Stimulated activated CD4-positive, alpha-beta T cell treated with anti-CD3 and anti-CD28 coated beads, Interleukin-1b, Interleukin-23, amount 100 ng/mL, for 48 hours (primary cell): ENCODE measurements at places on chromosomes 2 and 18.

DNA sequence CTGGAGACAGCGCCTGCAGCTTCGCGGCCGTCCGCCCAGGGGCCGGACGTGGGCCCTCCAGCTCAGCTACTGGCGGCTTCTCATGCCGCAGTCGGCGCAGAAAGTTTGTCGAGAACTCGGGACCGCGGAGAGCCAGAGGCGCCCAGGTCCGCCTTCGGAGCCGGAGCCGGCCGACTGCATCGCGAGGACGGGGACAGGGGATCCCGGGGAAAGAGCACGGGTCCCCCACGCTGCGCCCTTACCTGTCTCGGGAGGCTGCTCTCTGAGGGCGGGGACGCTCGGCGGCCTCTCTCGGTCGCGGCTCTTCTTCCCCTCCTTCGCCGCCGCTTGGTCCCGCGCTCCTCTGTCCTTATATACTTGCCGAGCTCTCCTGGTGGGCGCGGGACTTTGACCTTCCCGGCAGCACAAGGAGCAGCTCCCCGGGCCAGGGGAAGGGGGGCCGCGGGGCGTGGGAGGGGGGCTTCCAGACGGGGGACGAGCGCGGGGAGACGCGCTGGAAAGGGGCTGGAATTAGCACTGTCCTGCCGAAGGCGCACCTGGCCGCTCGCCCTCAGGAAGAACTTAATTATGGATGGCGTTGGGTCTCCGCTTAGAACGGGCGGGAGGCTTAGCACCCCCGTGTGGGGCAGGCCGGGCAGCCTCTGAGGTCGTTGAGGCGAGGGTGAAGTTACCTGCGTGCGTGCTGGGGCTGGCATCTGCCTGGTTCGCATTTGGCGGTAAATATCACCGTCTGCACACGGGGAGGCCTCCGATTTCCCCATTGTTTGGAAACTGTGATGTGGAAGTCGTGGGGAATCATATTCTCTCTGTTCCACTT lies at the start of gene POMC:
POMC (minus strand) TSS at position 325 of the 817 bp plus-strand sequence. CDS start 3,808 bp downstream, outside the sequence.
- DNase-seq, result peak; percentile 13

- no peak for DNase-seq
These were observed 735.5 kb upstream of the ACVR2A start for GRCh38 chr2:147109291-147109690.

DNA sequence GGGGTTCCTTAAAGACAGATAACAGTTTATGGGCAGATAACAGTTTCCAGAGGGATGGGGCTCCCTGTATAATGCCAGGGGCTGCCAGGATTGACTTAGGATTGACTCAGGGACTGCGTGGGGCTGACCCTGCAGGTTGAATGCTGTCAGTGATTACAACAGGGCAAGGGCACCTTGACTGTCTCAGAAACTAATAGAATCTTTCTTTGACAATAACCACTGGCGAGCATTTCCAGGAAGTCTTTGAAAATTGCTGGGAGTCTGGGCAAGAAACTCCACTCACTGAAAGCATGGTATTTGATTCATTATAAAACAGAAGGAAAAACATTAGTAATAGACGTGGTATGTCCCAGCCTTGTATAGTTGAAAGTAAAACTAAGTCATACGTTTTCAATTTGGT lies 101.0 kb downstream of the GPD2 start:
- no peak for DNase-seq

- DNase-seq, result no peak
These were observed 189.2 kb upstream of the DSEL start for GRCh38 chr18:67705748-67706147.

GRCh38 chr2:25332571-25332970 lies 9.2 kb downstream of the DNMT3A start:
- no peak for DNase-seq

- no peak for DNase-seq
These were observed 20.3 kb upstream of the LAPTM4A start for GRCh38 chr2:20071397-20072383.

DNA sequence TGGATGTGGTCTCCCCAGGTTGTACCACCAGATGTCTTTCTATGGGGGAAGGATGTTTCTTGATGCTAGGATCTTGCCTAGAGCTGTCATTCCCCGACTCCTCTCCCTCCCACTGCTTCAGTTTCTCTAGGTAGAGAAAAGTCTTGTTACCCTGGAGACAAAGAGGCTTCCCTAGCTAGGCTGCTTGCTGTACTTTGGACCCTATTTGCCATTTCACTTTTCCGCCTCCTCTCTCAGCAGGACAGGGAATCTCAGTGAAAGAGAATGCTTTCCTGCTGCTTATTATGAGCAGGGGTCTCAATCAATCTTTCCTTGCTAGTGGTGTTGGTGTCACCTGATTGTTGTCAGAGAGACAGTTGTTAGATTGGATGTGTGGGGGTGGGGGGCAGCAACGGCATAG lies 818.8 kb upstream of the GYPC start:
- DNase-seq, result no peak

- no peak for DNase-seq
These were observed 56.2 kb upstream of the FOSL2 start for GRCh38 chr2:28336264-28336980.

DNA sequence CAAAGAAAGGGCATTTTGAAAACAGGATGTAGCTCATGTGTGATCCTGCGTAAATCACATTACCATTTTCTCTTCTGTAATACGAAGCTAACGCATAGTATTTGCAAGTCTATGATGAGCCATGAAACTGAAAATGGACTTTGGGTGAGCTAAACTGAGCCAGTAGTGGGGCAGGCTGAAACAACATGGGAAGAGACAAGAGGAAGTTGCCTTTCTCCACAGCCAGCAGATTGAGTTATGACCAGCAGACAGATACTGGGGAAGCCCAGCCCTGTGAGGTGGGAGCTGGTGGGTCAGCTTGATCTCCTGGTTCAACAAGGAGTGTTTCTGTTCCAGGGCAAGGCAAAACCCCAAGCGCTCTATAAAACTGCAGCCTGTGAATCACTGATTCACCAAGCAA lies 11.8 kb downstream of the CYRIA start:
- no peak for DNase-seq

DNA sequence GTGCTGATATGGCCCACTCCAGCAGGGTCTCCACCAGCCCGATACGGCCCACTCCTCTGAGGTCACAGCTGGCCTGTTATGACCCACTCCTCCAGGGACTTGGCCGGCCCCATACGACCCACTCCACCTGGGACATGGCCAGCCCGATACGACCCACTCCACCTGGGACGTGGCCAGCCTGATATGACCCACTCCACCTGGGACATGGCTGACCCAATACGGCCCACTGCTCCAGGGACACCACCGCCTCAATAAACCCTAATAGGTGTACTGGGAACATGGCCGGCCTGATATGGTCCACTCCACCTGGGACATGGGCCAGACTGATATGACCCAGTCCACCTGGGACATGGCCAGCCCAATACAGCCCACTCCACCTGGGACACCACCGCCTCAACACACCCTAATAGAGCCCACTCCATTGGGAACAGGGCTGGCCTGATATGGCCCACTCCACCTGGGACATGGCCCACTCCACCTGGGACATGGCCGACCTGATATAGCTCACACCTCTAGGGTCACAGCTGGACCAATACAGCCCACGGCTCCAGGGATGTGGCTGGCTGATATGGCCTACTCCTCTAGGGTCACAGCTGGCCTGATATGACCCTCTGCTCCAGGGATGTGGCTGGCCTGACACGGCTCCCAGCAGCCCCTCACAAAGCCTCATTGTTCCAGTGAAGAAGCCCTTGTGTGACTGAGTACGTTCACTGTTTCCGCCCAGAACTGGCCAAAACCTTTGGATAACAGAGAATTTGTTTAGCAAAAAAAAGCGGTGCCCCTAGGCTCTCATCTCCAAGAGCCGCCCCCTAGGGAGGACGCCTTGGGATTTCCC lies 245.6 kb downstream of the HDAC4 start:
- no peak for DNase-seq

GRCh38 chr2:168916331-168916675 lies 15.2 kb downstream of the G6PC2 start:
- DNase-seq, result no peak

DNA sequence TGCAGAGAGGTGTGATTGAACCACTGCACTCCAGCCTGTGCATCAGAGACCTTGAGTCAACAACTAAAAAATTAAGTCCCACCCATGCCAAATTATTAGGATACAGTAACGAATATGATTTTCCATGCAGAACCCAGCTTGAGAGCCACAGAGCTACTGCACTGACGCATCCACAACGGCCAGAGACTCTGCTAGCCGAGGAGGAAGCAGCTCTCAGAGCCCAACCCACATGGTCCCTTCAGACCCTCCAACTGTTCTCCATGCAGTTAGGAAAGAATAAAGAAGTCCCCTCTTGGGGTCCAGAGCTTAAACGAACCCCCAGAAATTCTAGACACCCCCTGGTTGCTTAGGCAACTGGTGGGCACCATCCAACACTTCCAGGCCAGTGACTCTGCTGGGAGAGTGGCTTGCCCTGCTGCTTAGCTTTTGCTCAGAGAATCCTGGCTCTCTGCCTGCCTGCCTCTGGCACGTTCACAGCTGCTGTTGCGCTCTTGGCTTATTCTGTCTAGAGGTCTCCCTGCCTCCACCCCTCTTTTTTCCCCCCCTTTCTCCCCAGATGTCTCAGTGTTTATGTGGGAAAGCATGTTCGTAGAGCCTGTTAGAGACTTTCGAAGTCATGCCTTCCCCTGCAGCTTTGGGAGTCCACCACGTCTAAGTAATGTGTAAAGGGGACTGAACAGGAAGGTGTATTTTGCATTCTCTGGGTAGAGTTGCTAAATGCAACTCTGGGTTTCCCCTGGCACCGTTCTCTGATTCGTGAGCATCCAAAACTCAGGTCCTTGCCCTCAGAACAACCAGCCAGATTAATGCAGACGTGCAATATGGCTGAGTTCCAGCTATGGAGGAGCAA lies 26.0 kb upstream of the SP3 start:
- no peak for DNase-seq

DNA sequence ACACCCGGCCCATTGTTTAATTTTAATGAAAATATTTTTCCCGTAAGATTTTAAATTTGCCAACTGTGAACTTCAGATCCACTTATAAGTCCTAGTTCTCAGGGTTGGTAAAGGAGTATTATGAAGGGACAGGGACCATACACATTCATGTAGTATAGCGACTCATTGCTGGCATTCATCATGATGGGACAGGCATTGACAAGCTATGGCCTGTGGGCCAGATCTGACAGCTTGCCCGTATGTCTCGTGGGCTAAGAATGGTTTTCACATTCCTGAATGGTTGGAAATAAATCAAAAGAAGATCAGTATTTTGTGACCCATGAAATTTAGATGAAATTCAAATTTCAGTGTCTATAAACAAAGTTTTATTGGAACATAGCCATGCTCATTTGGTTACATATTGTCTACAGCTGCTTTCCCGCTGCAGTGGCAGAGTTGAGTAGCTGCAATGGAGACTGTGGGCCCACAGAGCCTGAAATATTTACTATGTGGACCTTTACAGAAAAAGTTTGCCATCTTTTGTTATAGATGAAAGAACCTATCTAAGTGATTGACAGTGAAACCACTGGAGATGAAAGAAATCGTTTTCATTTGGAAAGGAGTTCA lies 4.1 kb downstream of the RAPGEF4 start:
- DNase-seq, result no peak

DNA sequence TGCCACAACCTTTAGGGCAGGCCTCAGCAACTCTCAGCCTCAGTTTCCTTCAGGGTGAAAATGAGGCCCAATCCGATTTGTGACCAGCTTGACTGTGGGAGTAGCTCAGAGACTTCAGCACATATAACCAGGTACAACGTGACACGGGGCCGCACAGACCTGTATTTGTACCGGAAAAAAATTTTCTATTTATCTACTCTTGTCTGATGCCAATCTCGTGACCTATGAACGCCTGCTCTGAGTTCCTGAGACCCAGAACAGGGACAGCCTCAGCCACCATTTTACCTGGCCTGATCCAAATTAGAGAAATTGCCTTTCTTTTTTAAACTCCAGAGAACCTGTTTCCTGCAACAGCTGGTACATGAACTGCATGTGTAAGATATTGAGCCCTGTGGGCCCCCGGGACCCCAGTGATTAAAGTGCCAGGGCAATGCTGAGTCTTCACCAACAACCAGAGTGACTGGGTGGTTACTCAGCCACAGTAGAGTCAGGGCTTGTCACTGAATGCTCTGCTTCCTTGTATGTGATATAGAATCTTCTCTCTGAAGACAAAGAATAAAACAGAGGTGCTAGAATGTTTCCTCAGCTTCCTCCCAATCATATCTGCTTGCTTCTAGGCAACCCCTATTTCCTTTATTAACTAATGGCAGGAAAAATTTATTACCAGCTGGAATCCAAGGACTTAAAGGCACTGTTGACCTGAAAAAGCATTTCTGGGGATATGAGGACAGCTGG lies 47.8 kb upstream of the FZD7 start:
- DNase-seq, result no peak

- DNase-seq, result no peak
These were observed 306.5 kb upstream of the NRP2 start for GRCh38 chr2:205375461-205376448.

DNA sequence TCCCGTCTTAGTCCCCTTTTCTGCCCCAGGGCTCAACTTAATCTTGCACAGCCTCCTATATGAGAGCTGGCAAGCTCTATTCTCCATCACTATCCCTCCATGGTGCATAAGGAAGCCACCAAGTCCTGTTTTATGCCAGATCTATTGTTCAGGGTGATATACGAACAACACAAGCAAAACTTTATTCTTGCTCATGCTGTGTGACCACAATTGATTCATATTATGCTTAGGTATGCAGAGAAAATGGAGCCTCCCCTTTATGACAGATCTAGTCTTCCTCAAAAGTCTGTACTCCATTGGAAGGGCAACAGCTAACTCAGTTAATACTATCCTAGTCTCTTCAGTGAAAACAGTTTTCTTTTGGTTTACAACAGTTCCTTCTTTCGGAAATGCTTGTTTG lies 94.0 kb upstream of the STON1 start:
- DNase-seq, result no peak

- no peak for DNase-seq
These were observed 106.7 kb upstream of the KLHL14 start for GRCh38 chr18:32879497-32879896.

DNA sequence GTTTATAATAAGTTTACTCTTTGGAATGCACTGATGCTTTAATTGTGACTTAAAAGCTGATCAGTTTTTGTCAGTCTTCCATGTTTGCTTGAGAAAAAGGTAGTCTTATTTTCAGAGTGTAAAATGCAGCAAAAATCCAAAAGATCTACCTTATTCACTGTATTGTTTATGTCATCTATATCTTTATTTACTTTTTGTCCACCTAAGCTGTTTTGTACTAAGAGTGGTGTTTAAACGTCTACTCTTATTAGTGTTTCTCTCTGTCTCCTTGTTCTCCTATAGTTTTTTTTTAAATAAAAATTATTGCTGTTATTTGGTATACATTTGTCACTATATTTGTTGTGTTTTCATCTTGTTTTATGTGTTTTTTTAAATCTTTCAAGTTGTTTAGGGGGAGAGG lies 50.4 kb downstream of the VRK2 start:
- no peak for DNase-seq

- DNase-seq, result no peak
These were observed 439.1 kb upstream of the ID2 start for GRCh38 chr2:8242739-8243138.

- DNase-seq, result no peak
These were observed 257.5 kb upstream of the REG3G start for GRCh38 chr2:78768016-78768415.

- no peak for DNase-seq
These were observed 195.1 kb downstream of the RDH14 start for GRCh38 chr2:18365342-18365741.

- DNase-seq, result no peak
These were observed 95.6 kb upstream of the THOC1 start for GRCh38 chr18:363301-364085.
